Transverse colon (tissue), 4 donors: ENCODE measurements at places on chromosomes 13 and 19. TPM values are rescaled to one million over a fixed set of nuclear protein-coding genes. Genes with fewer than 3 reads are reported as not detected.
A peak's percentile ranks its signal among the peaks of the same experiment; 100 is the strongest.

EBPL gene
- total RNA-seq = 8.8 TPM

KISS1R gene
- total RNA-seq = not detected

GRCh38 chr13:25281193-25281934 is 5.9 kb downstream of the MTMR6 start:
- H3K36me3 ChIP-seq = no peaks in the 10 kb centered on the region
- no peak overlapping the region for H3K4me3 ChIP-seq
- peaks cover 3% of the 10 kb centered on the region for H3K4me1 ChIP-seq
- H3K27ac ChIP-seq = no peak overlapping the region

DNA sequence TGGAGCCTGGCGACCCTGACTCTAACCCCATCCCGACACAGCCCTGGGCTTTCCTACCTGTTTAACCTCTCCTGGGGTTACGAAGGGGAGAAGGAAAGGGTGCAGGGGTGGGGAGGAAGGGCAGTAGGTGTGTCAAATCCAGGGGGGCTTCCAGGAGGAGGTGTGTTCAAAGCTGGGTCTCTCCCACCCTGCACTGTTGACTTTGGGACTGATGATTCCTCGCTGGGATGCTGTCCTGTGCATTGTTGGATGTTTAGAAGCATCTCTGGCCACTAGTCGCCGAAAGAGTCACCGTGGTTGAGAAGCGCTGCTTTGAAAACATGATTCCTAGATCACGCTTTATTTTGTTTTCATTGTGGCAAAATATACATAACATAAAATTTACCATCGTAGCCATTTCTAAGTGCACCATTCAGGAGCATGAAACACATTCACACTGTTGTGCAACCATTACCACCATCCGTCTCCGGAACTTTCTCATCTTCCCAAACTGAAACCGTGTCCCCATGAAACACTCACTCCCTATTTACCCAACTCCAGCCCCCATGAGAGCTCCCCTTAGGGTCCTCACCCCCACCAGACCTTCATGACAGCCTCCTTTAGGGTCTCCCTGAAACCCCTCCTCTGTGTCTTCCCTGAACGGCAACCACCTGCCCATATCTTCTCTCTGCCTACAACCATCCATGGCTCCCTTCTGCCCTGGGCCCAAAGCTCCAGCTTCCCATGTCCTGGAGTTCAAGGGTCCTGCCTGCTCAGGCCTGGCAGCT is 4.4 kb upstream of the FCER2 start:
- no peaks in the 10 kb centered on the region for H3K27me3 ChIP-seq
- no peak overlapping the region for H3K4me3 ChIP-seq
- H3K27ac ChIP-seq = peak overlapping the region; percentile 22
- no peaks in the 10 kb centered on the region for H3K4me1 ChIP-seq
- no peaks in the 10 kb centered on the region for H3K36me3 ChIP-seq
- no peak for DNase-seq

DNA sequence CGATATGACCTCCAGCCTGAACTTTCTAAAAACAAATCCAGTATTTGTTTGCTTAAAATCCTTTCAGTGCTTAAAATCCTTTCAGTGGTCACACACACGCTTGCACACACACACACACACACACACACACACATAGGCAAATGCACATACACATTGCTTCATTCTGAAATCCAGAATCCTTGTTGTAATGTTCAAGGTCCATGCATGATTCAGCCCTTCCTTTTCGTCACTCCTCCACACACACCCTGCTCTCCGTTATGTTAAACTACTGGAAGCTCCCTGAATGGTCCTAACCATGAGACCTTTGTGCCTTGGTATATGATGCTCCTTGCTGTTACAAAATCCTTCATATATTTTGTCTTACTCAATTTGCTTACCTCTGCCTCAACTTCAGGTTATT is 44.9 kb downstream of the SERTM1 start:
- no peaks in the 10 kb centered on the region for H3K4me1 ChIP-seq
- H3K4me3 ChIP-seq = no peak overlapping the region
- no peaks in the 10 kb centered on the region for H3K27me3 ChIP-seq
- DNase-seq = no peak
